ENCODE measurements at places on chromosomes 11 and 22.

GRCh38 chr11:18668131-18668530, 30.4 kb upstream of the TMEM86A start:
- DNase-seq = no peak

- no peak for DNase-seq
Observed at GRCh38 chr11:88353386-88353785, 15.8 kb upstream of the CTSC start.

- no peak for DNase-seq
Observed at GRCh38 chr11:120869516-120870011, 154.3 kb upstream of the TBCEL start.

GRCh38 chr11:105573091-105573490, 36.8 kb upstream of the GRIA4 start:
- DNase-seq = no peak

DNA sequence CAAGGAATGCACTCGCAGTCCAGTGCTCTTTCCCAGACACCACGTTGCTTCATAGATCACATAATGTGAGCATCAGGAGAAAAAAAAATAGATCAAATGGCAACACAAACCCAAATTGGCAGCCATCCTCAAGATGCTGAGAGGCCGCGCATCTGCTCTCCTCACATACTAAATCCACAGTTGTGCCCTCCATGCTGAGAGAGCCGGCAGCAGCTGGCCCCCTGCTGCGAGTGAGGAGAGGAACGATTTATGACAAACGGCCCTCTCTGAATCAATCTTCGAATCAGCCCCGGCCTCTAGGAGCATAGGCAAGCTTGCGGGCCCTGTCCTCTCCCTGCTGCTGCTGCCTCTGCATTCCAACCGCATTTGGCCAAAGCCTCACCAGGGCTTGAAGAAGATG, 159.9 kb upstream of the TENM4 start:
- DNase-seq = no peak

GRCh38 chr11:106856566-106856965, 161.7 kb downstream of the GUCY1A2 start:
- DNase-seq = no peak

- DNase-seq = no peak
Observed at GRCh38 chr22:33438273-33438672, 380.1 kb upstream of the SYN3 start.

DNA sequence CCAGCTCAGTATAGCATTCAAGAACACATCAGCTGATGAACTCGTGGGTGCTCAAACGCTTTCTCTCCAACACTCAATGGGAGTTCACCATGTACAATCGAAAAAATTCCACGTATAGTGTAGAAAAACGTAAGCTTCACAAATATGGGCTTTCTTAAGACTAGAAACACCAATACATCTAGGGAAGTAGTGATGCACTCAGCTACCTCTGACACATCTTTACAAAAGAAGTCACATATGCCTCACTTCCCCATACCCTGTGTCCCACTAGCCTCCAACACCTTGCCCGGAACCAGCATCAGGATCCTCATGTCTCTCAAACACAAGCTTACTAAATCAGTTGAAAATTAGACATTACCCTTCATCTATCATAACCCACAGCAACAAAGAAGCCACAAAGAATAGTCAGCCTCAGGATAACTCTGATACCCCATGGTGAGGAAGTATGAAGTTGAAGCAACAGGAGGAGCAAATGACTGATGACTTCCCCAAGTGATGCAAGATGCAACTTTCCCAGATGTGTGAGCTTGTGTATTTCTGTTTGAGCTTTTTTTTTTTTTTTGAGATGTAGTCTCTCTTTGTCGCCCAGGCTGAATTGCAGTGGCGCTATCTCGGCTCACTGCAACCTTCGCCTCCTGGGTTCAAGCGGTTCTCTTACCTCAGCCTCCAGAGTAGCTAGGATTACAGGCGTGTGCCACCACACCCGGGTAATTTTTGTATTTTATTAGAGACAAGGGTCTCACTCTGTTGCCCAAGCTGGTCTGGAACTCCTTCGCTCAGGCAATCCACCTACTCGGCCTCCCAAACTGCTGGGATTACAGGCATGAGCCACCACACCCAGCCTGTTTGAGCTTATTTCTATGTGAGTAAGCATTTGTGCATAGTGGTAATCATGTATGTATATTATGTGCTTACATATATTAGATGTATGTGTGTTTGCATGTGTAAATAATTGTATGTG, 8.5 kb upstream of the DENND5A start:
- peak; percentile 23 for DNase-seq

GRCh38 chr22:22086501-22087158, 104.0 kb upstream of the TOP3B start:
- DNase-seq = no peak

- DNase-seq = no peak
Observed at GRCh38 chr22:17162731-17163130, 3.7 kb upstream of the HDHD5 start.

GRCh38 chr11:123260511-123261211, 65.6 kb upstream of the CLMP start:
- no peak for DNase-seq
